ENCODE measurements at places on chromosomes 4 and X. TPM values are rescaled to one million over a fixed set of nuclear protein-coding genes. Genes with fewer than 3 reads are reported as not detected.

DNA sequence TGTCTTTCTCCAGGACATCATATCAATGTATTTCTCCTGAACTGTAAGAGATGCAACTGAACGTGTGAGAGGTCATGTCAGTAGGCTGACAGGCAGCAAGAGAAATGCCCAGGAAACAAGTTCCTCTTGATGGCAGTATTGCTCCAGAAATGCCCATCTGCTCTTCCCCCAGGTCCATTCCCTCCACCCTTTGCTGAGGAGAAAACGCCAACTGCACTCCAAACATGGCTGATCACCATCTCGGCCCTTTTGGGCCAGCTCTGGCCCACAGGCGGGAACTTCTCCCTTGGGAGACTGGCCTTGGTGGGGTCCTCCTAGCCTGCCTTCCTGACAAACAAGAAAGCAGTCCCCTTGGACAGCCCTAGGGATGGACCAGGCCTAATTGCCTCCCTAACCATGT, 276.5 kb upstream of the AGTR2 start:
- H3K27me3 ChIP-seq, result no peaks in the 10 kb centered on the region
- H3K27ac ChIP-seq, result no peak overlapping the region
- no peaks in the 10 kb centered on the region for H3K36me3 ChIP-seq
- DNase-seq, result no peak
- H3K4me1 ChIP-seq, result no peaks in the 10 kb centered on the region

GRCh38 chr4:185399466-185399865, 2.8 kb downstream of the ANKRD37 start:
- no peaks in the 10 kb centered on the region for H3K36me3 ChIP-seq
- no peak for DNase-seq

- no peaks in the 10 kb centered on the region for H3K4me1 ChIP-seq
- H3K4me3 ChIP-seq, result no peak overlapping the region
- no peaks in the 10 kb centered on the region for H3K27me3 ChIP-seq
- H3K27ac ChIP-seq, result no peak overlapping the region
Observed at GRCh38 chr4:3268395-3269104, 19.6 kb downstream of the MSANTD1 start.

DNA sequence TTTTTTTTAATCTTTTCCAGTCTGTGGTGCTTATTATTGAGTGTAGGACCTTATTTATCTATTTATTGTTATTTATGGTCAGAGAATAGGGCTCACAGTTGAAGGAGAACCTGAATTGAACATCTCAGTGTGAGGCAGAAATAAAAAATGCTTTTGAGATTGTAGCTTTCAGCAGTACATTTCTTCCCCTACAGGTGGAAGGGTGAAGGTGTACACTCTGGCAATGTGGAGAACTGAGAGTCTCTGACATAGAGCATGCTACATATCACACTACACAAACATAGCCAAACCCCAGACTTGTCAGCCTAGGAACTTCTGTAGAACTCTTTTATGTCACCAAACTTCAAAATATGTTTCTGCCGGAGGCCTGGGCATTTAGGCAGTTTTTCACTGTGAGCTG, 140.2 kb downstream of the STIM2 start:
- no peak overlapping the region for H3K4me3 ChIP-seq
- H3K27me3 ChIP-seq, result no peaks in the 10 kb centered on the region
- no peak for DNase-seq
- H3K36me3 ChIP-seq, result no peaks in the 10 kb centered on the region
- H3K27ac ChIP-seq, result no peak overlapping the region
- peaks cover 15% of the 10 kb centered on the region for H3K4me1 ChIP-seq

- no peak overlapping the region for H3K27ac ChIP-seq
- no peaks in the 10 kb centered on the region for H3K4me1 ChIP-seq
- H3K27me3 ChIP-seq, result no peaks in the 10 kb centered on the region
- DNase-seq, result peak; percentile 7
- no peak overlapping the region for H3K4me3 ChIP-seq
- H3K36me3 ChIP-seq, result no peaks in the 10 kb centered on the region
Observed at GRCh38 chrX:49876750-49877149, 2.5 kb upstream of the USP27X start.

Gene CAPN6
- not detected for total RNA-seq
